Spleen (tissue), 13 donors: ENCODE measurements at places on chromosomes 7 and 10. TPM values are rescaled to one million over a fixed set of nuclear protein-coding genes. Genes with fewer than 3 reads are reported as not detected.
A peak's percentile ranks its signal among the peaks of the same experiment; 100 is the strongest.

DNA sequence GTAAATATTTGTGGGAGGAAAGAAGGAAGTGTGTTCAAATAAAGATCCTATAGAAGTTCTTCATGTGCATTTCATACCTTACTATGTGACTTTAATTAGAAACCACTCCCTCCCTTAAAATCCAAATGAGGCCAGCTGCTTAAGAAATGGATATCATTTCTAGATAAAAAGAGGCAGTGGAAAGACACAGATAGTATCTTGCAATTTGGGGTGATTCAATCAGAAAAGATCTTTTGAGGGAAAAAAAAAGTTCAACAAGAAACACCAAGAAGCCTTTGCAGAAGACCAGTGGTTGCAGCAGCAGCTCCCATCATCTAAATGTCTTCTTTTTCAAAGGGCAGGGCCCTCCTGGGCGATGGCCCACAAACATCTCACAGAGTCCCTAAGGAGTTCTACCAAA, 200.1 kb downstream of the LRRN3 start:
- H3K36me3 ChIP-seq, result no peaks in the 10 kb centered on the region
- no peak overlapping the region for H3K27ac ChIP-seq
- no peak for DNase-seq
- no peaks in the 10 kb centered on the region for H3K27me3 ChIP-seq
- H3K4me3 ChIP-seq, result no peak overlapping the region
- no peaks in the 10 kb centered on the region for H3K4me1 ChIP-seq

Gene TMEM184A
- polyA plus RNA-seq, result 0.15 TPM

- no peaks in the 10 kb centered on the region for H3K27me3 ChIP-seq
- peaks cover 28% of the 10 kb centered on the region for H3K4me1 ChIP-seq
Measured at GRCh38 chr7:142851919-142852318, 3.0 kb upstream of the EPHB6 start.

Gene ZNF804B
- not detected for polyA plus RNA-seq

Gene TMEM229A
- polyA plus RNA-seq, result not detected

GRCh38 chr7:16136896-16137295, 284.4 kb downstream of the CRPPA start:
- no peak for DNase-seq
- H3K27ac ChIP-seq, result no peak overlapping the region
- H3K36me3 ChIP-seq, result no peaks in the 10 kb centered on the region

Gene TFPI2
- 1.2 TPM for polyA plus RNA-seq

GRCh38 chr10:30018496-30018895, 40.9 kb downstream of the JCAD start:
- H3K36me3 ChIP-seq, result no peaks in the 10 kb centered on the region
- no peak overlapping the region for H3K27ac ChIP-seq
- no peaks in the 10 kb centered on the region for H3K4me1 ChIP-seq
- H3K27me3 ChIP-seq, result peaks cover 14% of the 10 kb centered on the region

Gene SFMBT2
- 6.2 TPM for polyA plus RNA-seq

Gene ACHE
- 3.1 TPM for polyA plus RNA-seq

DNA sequence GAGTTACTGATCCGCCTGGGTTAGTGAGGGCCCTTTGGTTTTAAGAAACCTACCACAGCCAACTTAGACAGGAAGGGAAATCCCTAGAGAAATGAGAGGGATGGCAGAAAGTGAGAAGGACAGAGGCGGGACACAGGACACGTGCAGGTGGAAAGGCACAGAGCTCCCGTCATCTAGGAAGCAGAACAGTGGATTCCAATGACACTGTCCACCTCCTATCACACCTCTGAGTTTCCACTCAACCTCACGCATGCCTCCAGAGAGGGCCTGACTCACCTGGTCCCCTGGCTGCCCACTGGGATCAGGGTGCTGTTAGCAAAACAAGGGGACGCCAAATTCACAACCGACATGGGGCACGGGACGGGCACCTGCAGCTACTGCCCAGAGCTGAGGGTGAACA, 26.3 kb downstream of the CPXM2 start:
- no peaks in the 10 kb centered on the region for H3K4me1 ChIP-seq
- no peak overlapping the region for H3K4me3 ChIP-seq
- no peaks in the 10 kb centered on the region for H3K27me3 ChIP-seq
- H3K36me3 ChIP-seq, result peaks cover 9% of the 10 kb centered on the region
- no peak overlapping the region for H3K27ac ChIP-seq

Gene PIK3CG
- polyA plus RNA-seq, result 1.3 TPM

Gene DMBT1
- polyA plus RNA-seq, result 0.02 TPM

DNA sequence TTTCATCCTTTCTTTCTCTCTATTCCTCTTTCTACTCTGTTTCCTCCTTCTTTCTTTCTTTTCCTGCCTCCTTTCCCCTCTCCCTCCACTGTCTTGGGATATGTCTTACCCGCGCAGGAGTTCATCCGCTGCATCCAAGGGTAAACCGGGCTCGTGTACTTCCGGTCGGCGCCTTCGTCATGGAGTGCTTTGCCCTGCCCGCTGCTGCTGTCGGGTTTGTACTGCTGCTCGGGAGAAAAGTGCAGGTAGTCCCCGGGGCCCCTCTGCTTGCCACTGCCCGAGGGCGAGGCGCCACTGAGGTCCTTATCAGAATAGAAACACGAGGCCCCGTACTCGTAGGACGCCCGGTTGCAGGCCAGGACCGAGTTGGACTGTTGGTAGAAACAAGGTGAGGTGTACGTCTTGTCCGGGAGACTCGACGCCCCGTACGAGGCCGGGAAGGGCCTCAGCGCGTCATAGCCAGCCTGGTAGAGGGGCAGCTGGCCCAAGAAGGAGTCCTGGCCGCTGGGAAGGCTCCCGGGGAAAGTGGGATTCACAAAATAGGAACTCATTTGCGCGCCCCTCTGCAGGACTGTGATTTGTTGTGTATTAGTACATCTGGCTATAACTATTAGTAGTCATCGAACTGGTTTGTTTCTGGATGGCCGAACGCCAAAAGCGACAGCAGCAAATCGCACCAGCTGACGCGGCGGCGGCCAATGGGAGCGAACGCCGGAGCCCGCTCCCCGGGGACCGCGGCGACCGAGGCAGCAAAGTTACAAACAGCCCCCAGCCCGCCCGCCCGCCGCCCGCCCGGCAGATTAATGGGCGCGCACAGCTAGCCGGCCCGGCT, at the start of gene HOXA6:
Gene HOXA6 (minus strand): TSS at position 576 of the 832 bp plus-strand sequence. CDS start 25 bp downstream, at position 551.
- peaks cover 27% of the 10 kb centered on the region for H3K4me1 ChIP-seq
- H3K27ac ChIP-seq, result peak within 1 kb of the TSS; percentile 55
- no peaks in the 10 kb centered on the region for H3K36me3 ChIP-seq
- peak within 1 kb of the TSS; percentile 4 for H3K4me3 ChIP-seq

- no peak overlapping the region for H3K27ac ChIP-seq
- no peaks in the 10 kb centered on the region for H3K27me3 ChIP-seq
- no peaks in the 10 kb centered on the region for H3K36me3 ChIP-seq
- no peak overlapping the region for H3K4me3 ChIP-seq
Measured at GRCh38 chr10:122521011-122521410, 39.5 kb upstream of the DMBT1 start.

GRCh38 chr7:38682606-38683005, 51.4 kb upstream of the AMPH start:
- no peak for DNase-seq
- no peaks in the 10 kb centered on the region for H3K36me3 ChIP-seq
- no peaks in the 10 kb centered on the region for H3K4me1 ChIP-seq

DNA sequence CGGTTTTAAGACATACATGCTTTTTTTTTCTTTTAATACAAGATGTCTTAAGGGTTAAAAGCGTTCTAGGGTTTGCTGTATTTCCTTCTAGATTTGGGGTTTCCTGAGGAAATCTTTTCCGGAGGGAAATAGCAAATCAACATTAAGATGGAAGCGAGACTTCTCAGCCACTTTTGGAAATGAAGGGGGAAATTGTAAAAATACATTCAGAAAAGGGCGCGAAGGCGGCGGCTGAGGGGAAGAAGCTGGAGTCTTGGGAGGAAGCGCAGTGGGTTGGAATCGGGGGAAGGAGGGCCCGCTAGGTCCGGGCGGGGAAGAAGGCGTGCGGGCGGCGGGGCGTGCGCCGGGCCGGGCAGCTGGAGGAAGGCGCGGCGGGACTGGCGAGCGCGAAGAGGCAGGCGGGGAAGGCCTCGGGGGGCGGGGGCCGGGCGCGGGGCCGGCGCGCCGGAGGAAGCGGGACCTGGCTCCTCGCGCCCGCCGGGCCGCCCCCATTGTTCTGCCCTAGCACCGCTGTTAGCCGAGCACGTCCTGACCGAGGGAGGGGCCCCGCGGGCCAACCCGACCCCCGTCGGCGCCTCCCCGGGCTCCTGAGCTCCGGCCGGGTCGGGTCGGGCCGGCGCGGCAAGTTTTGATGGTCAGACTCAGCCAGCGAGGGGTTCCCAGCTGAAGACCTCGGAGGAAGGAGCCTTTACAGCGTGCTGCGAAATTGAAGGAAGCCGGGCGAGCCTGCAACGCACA, 1.5 kb upstream of the SKIDA1 start:
- no peaks in the 10 kb centered on the region for H3K4me1 ChIP-seq
- H3K4me3 ChIP-seq, result peak overlapping the region; percentile 39

DNA sequence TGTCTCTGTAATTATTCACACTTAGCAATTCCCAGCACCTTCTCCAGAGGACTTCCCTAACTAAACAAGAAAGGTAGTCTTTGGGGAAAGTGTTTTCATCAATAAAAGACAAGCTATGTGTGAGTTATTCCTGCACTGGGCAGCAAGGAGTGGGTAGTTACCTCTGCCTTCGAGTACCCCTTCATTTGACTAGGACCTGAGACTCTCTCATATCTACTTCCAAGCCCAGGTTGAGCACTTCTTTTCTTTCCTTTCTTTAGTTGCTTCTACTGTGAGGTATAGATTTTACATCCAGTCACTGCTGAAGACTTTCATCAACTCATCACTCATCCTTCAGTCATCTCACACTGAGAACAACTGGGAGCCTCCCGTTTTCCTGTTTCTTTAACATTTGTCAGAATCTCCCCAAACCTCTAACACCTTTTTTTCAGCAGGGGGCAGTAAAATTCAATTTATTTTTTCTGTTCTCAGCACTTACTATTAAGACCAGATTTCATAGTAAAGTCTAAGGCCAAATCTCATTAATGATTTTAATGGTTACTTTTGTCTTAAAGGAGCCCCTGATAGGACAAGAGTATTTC, 80.1 kb upstream of the PRSS1 start:
- no peak for DNase-seq
- no peaks in the 10 kb centered on the region for H3K36me3 ChIP-seq
- H3K4me3 ChIP-seq, result no peak overlapping the region
- H3K27ac ChIP-seq, result no peak overlapping the region
- no peaks in the 10 kb centered on the region for H3K27me3 ChIP-seq

- H3K36me3 ChIP-seq, result no peaks in the 10 kb centered on the region
- no peak for DNase-seq
- H3K4me3 ChIP-seq, result no peak overlapping the region
Measured at GRCh38 chr10:91589015-91589657, 43.7 kb downstream of the PPP1R3C start.

DNA sequence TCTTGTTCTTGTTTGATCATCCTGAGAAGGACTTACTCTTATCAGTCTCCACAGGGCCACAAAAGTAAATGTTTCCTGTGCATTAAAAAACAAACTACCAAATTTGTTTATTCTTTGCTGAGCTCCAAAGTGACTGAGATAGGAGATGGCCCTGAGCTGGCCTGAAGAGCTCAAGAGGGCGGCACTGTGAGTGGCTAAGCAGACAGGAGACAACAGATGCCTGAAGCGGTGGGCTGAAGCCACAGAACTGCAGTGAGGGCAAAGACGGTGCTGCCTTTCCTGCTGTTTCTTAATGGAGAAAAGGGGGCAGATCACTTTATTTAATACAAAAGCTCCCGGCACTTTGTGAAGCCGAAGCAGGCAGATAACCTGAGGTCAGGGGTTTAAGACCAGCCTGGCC, 379.6 kb downstream of the ARL4A start:
- H3K4me3 ChIP-seq, result no peak overlapping the region
- no peaks in the 10 kb centered on the region for H3K4me1 ChIP-seq
- H3K36me3 ChIP-seq, result no peaks in the 10 kb centered on the region
- no peak for DNase-seq

- H3K36me3 ChIP-seq, result no peaks in the 10 kb centered on the region
- no peaks in the 10 kb centered on the region for H3K27me3 ChIP-seq
- no peak overlapping the region for H3K27ac ChIP-seq
- no peak overlapping the region for H3K4me3 ChIP-seq
- DNase-seq, result no peak
- no peaks in the 10 kb centered on the region for H3K4me1 ChIP-seq
Measured at GRCh38 chr7:84524714-84525694, 330.4 kb upstream of the SEMA3A start.

GRCh38 chr7:141072548-141073172, 1.2 kb upstream of the TMEM178B start:
- no peak for DNase-seq
- H3K4me3 ChIP-seq, result peak overlapping the region; percentile 54
- H3K27me3 ChIP-seq, result peaks cover 75% of the 10 kb centered on the region
- H3K36me3 ChIP-seq, result no peaks in the 10 kb centered on the region

DNA sequence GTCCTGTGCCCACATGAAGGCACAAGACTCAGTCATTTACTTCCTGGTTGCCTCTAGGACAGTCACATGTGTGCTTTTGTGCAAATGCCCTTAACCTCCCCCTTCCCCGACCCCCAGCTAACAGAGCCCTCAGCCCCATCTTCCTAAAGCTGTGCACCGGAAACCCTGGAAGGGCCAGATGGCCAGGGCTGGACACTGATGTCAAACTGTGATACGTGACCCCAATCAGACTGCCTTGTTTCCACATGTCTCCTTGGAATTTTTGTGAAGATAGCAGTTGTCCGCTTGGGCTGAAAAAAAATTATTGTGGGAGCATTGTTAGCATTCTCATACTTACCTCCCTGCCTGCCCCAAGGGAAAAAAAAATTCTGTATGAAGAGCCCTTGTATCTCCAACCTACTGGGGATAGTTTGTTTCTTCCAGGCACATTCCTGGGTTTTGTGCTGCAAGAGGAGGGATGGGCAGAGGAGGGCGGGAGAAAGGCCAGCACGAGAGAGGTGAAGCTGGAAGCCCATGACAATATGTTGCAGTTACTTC, 17.0 kb upstream of the ADAM12 start:
- no peaks in the 10 kb centered on the region for H3K4me1 ChIP-seq
- H3K36me3 ChIP-seq, result no peaks in the 10 kb centered on the region
- no peaks in the 10 kb centered on the region for H3K27me3 ChIP-seq

DNA sequence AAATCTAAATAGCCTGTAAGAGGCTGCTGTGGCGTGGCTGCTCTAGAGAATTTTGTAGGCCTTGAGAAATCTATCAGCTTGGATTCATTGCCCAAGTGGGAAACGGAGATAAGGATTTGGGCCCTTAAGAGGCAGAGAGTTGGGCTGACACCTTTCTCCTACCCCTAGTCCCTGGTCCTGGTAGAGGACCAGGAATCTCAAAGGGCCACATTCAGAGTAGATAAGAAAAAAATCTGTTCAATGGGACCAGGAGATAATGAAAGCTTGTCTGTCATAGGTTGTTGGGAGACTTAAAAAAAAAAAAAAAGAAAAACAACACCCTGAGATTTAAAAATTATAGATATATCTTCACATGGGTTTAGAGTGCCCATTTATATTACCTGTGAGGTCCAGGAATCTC, 17.8 kb downstream of the TMEM209 start:
- H3K4me3 ChIP-seq, result no peak overlapping the region
- DNase-seq, result no peak
- H3K27me3 ChIP-seq, result no peaks in the 10 kb centered on the region
- peaks cover 96% of the 10 kb centered on the region for H3K36me3 ChIP-seq
- H3K4me1 ChIP-seq, result no peaks in the 10 kb centered on the region

Gene TAC1
- polyA plus RNA-seq, result 13.3 TPM

- no peak overlapping the region for H3K4me3 ChIP-seq
- DNase-seq, result no peak
- H3K36me3 ChIP-seq, result no peaks in the 10 kb centered on the region
- H3K27me3 ChIP-seq, result no peaks in the 10 kb centered on the region
- H3K4me1 ChIP-seq, result no peaks in the 10 kb centered on the region
Measured at GRCh38 chr7:41053820-41054219, 649.1 kb downstream of the INHBA start.

Gene VWA2
- 0.02 TPM for polyA plus RNA-seq
